Islet precursor cell (in vitro differentiated cells): ENCODE measurements at places on chromosomes 16 and 17.

DNA sequence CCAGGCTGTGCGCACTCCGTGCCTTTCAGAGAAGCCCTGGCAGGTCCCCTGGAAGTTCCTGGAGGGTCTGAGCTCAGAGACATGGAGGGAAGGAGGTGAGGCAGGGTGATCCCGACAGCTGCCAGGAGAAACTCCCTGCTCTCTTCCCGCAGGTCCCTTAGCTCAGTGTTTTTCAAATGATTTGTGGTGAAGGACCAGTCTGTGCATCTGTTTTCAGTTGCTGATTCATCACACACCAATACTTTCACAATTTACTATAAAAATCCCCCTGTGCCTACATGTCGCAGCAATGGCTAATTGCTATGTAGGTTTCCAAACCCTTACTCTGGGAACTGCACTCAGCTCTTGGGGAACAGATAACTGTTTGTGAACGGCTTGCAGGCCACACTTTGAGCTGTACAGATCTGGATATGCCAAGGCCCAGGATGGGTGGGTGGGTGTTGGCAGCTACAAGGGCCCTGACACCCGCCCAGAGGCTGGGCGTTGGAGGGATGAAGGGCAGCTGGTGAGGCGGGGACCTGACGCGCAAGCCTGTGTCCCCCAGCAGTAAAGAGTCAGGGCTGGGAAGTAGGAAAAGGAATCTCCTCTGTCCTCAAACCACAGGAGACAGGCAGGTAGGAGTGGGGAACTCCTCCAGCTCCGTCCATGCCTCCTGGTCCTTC lies 20.5 kb upstream of the EMP2 start:
- no peak for DNase-seq

DNA sequence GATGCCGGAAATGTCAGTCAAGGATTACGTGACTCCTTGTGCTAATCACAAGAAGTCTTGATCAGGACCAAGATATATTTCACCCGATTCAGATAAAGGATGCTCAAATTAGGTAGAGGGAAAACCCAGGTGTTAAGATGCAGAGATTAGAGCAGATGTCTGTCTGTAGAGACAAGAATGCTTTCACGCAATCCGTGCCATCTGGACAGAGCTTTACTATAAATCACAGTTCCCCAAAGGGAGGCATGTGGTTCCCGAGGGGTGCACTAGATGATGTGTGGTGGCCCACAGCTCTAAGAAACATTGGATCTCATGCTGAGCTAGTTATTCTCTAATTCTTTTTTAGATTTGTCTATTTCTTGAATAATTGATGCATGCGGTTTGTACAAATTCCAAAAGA lies 9.8 kb upstream of the MAP3K14 start:
- DNase-seq, result peak; percentile 29

DNA sequence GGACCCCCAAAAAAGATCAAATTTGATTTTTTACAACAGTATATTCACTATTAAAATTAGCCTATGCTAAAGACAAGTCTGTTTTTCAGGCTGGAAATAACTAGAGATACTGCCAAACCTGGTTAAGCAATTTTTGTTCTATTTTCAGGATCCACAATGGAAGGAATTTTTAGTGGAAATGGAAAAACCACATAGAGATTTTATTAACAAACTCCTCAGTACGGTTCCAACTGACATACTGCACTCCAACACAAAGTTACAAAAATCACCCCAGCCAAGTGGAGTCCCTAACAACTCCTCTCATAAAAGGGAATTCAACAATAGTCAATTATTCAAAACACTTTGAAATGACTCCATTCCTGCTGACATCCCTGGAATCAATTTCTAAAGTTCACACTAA lies 101.6 kb upstream of the TOB1 start:
- DNase-seq, result no peak

GRCh38 chr16:8388684-8389083 lies 201.6 kb downstream of the TMEM114 start:
- no peak for DNase-seq

DNA sequence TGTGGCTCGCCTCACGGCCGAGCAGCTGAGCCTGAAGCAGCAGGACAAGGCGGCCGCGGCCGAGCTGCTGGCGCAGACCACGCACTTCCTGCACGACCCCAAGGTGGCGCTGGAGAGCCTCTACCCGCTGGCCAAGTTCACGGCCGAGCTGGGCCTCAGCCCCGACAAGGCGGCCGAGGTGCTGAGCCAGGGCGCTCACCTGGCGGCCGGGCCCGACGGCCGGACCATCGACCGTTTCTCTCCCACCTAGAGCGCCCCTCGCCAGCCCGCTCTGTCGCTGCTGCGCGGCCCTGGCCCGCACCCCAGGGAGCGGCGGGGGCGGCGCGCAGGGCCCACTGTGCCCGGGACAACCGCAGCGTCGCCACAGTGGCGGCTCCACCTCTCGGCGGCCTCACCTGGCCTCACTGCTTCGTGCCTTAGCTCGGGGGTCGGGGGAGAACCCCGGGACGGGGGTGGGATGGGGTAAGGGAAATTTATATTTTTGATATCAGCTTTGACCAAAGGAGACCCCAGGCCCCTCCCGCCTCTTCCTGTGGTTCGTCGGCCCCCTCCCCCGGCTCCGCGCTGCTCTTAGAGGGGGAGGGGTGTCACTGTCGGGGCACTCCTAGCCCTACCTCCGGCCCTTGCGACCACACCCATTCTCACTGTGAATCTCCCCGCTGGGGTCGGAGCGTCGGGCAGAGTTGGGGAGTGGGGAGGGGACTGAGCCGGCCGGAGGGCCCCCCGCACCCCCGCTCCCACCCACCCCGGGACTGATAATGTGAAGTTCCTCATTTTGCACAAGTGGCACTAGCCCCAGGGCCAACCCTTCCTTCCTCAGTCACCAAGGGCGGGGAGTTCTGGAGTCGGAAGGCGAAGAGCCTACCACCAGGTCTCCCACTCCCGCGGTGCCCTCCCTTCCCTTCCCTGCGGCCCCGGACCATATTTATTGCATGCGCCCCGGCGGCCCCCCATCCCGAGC lies 4.0 kb downstream of the HIC1 start:
- DNase-seq, result peak; percentile 78

- no peak for DNase-seq
Measured at GRCh38 chr17:40707745-40708144, 4.2 kb upstream of the KRT24 start.

GRCh38 chr17:27892866-27893769 lies at the start of gene LYRM9:
TSS of gene LYRM9 (minus strand) at chr17:27893365. CDS start at chr17:27882694, 10,671 bp downstream.
- DNase-seq, result peak; percentile 98

- no peak for DNase-seq
Measured at GRCh38 chr16:82716361-82716855, 89.6 kb downstream of the CDH13 start.

- no peak for DNase-seq
Measured at GRCh38 chr17:4411201-4411600, 22.5 kb upstream of the SPNS3 start.

- DNase-seq, result no peak
Measured at GRCh38 chr17:1229349-1229899, 40.8 kb upstream of the BHLHA9 start.

GRCh38 chr16:69848637-69849545 lies 86.8 kb downstream of the WWP2 start:
- peak; percentile 82 for DNase-seq

DNA sequence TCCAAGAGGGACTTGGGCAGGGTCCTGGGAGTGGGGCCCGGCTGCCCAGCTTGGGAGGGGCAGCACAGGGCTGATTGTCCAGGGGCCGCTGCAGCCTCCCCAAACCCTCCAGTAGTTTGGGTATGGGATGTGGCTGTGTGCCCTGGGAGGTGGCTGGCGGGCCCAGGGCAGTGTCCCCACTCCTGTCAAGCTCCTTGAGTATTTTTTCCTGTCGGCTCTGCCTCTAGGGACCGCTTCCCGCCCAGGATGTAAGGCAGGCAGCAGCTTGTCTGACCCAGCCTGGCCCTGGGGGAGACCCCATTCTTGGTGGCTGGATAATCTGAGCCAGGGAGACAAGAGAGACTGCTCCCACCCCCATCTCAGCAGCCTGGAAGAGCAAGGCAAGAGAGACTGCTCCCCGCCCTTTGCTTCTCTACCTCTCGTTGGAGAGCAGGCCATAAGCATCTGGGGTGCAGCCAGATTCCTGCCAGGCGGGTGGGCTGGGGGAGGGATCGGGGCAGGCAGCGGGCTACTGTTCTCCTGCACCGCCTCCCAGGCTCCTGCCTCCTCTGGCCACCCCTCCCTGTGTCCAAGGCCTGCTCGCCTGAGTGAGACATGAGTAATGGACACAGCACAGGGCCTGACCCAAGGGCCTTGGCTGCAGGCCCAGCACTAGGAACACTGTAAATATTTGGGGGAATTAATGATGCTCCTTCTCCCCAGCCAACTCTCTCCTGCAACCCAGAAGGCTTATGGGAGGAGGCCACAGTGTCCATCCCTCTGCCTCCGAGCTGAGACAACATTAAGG lies 18.4 kb upstream of the ITGA3 start:
- peak; percentile 62 for DNase-seq

DNA sequence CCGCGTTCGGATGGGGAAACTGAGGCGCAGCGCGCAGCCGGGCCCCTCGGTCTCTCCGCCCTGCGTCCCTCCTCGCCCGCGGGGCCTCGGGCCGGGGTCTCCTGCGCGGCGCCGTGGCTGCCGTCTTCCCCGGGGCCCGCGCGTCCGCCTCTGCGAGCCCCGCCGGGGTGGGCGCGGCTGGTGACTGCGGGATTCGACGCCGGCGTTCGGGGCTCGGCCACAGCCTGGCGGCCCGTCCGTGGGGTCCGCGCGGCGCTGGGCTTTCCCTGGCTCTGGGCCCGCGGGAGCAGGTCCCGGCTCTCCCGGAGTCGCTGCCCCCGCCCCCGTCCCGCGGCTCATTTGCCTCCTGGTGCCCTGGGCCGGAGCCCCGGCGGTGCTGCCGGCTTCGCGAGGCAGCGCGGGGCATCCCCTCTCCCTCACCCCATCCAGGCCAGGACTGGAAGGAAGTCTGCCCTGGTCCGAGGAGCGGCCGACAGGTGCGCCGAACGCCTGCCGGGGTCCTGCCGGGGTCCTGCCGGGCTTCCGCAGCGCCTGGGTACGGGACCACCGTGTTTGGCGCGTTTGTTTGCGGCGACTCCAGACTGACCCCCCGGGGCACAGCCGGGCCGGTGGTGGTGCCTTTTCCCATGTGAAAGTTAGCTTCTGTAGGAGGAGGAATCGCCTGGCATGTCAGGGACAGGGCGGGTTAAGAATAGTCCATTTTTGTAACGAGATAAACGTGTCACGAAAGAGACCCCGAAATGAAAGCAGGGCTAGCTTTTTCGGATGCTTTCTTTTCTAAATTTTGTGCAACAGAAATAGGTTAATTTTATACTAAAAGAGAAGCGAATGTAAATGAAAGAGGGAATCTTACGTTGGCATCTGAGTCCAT lies 671 bp downstream of the CHMP6 start:
- peak; percentile 71 for DNase-seq
